Karpas-422 (cell line): ENCODE measurements at places on chromosomes 12 and 14.

DNA sequence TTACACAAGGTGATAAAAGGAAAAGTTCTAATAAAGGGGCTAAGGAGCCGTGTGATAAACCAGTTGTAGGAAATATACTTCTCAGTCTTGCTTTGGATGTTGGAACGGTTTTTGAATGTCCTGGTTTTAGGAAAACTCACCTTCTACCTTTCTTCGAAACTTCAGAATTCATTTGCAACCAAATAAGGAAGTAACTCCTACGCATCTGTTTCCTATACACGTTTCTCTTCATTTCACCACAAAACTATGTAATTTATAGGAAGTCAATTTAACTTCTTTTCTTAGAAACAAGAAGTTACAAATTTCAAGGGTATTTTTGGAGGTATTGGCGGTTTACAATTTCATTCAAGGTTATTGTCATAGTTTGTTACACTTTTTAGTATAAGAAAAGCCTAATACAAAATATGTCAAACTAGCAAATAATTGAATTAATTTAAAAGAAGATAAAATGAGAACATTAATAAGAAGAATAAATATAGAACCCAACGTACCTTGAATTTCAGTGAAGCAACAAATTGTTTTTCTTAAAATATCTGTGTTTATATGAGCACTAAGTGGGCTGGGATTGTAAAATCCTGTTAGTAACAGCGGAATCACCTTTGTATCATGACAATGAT, 33.2 kb upstream of the CD69 start:
- H3K27ac ChIP-seq = no peak overlapping the region
- H3K4me3 ChIP-seq = no peak overlapping the region
- DNase-seq = peak; percentile 50
- no peaks in the 10 kb centered on the region for H3K27me3 ChIP-seq

GRCh38 chr14:99234961-99235571, 36.9 kb downstream of the BCL11B start:
- H3K27me3 ChIP-seq = no peaks in the 10 kb centered on the region
- H3K4me1 ChIP-seq = no peaks in the 10 kb centered on the region
- H3K27ac ChIP-seq = no peak overlapping the region
- H3K36me3 ChIP-seq = no peaks in the 10 kb centered on the region
- no peak for DNase-seq

DNA sequence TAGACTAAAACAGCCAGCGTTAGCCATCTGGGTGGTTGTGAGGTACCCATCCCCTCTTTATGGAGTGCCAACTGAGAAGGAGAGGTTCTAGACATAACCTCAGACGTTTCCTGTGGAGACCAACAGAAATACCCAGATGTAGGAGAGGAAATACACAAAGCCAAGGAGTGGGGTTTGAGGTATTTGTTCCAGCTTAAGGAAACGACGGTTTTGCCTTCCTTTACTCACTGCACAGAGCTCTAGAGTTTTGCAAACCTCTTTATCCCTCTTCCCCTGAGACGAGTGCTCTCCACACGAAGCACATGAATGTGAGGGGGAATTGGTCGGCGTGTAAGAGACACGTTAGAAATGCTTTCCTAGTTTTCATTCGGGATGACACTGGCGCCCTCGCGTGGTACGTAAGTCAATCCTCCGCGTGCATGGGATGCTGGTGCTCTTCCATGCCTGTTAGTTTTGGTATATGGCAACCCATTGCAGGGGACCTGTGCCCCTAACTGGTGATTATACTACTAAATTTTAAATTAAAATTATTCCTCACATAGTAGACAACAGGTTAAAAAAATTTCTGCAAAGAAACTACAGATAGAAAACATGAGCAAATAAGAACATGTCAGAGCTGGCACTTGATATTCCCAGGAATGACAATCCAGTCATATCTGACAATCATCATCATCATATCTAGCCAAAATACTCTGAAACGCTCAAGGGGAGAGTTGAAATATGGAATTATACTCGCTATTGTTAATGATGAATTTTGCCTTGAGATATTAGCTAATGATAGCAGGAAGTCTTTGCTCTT, 121.7 kb downstream of the PPM1H start:
- no peaks in the 10 kb centered on the region for H3K36me3 ChIP-seq
- no peaks in the 10 kb centered on the region for H3K27me3 ChIP-seq
- no peak overlapping the region for H3K4me3 ChIP-seq
- DNase-seq = peak; percentile 77
- H3K4me1 ChIP-seq = peaks cover 9% of the 10 kb centered on the region

DNA sequence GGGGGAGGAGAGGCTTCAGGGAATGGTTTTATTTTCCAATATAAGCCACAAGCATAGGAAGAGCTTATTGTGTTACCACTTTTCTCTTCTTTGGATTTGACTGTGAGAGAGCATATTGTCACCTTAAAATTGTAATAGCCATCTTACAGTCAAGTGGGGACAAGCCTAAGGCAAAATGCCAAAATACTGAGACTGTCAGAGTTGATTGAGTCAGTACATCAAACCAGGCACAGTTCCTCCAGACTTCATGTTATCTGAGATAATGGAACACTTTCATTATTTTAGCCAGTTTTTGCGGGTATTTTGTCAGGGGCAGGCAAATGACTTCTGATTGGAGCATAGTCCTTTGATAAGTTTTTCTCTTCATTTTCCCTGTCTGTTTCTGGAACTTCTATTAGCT, 19.5 kb upstream of the NUBPL start:
- no peaks in the 10 kb centered on the region for H3K36me3 ChIP-seq
- H3K27ac ChIP-seq = no peak overlapping the region
- H3K27me3 ChIP-seq = no peaks in the 10 kb centered on the region
- DNase-seq = no peak
- peaks cover 4% of the 10 kb centered on the region for H3K4me1 ChIP-seq

GRCh38 chr12:30019366-30020140, 235.8 kb upstream of the TMTC1 start:
- H3K36me3 ChIP-seq = no peaks in the 10 kb centered on the region
- no peak overlapping the region for H3K4me3 ChIP-seq
- H3K4me1 ChIP-seq = no peaks in the 10 kb centered on the region
- H3K27ac ChIP-seq = no peak overlapping the region
- H3K27me3 ChIP-seq = no peaks in the 10 kb centered on the region
